ENCODE measurements at places on chromosomes 13 and 19.
A peak's percentile ranks its signal among the peaks of the same experiment; 100 is the strongest.

DNA sequence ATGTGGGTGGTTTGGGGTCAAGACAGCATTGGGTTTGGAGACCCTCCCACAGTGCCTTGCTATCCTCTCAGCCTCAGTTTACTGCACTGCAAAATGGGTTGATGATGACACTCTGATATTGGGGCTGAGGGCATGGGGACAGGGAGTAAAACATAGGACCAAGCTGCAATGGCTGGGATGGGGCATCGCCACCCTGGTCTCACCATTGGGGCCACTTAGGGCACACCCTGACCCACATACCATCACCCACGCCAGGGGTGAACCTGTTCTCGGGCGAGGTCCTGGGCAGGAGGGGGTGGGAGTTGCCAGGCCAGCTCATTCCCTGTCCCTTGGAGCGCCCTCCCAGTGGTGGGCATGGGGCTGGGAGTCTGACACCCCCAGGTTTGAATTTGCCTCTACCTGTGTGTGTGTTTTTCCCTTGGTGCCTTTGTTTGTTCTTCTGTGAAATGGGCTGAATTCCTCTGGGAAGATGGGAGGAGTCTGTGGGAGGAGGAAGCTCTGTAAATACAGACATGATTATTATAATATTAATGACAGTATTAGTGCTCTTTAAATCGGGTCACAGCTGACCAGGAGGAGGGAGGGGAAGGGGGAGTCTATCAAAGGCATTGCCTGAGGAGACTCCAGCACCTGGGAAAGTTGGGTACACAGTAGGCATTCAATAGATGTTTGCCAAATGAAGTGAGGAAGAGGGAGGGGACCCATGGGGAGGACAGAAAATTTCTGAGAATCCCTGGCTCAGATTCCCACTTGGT lies 2.2 kb upstream of the FCHO1 start:
- no peak for DNase-seq

GRCh38 chr19:50486823-50487515 lies 10.3 kb upstream of the GARIN5A start:
- DNase-seq = no peak

DNA sequence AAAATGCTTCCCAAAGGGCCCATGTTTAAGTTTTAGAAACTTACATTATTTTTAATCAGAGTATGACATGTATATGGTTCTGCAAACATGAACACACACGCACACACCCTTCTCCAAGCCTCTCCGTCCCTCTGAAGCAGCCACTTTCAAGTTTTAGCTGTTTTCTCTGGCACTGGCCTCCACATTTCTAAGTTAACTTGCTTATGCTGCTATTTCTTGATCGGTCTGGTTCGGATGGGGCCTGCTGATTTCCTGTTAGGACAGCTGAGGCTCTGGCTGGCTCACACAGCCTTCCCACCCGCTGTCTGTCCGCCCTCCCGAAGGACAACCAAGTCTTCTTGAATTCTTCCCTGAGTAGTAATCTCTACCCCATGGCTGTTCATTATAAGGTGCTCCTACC lies 4.4 kb downstream of the SPC24 start:
- no peak for DNase-seq

- no peak for DNase-seq
Measured at GRCh38 chr13:42189061-42189460, 82.9 kb upstream of the AKAP11 start.

GRCh38 chr13:98484289-98485219 lies 92.4 kb downstream of the STK24 start:
- peak; percentile 83 for DNase-seq

GRCh38 chr13:49890376-49890775 lies 45.8 kb downstream of the SPRYD7 start:
- no peak for DNase-seq

- DNase-seq = no peak
Measured at GRCh38 chr19:3045885-3046697, 16.2 kb downstream of the TLE5 start.

- DNase-seq = peak; percentile 72
Measured at GRCh38 chr19:16143399-16144215, at the start of gene HSH2D. Gene HSH2D (plus strand): TSS chr19:16143685. CDS start chr19:16148751, 5,066 bp downstream.

- DNase-seq = no peak
Measured at GRCh38 chr19:45729800-45730290, 851 bp downstream of the FBXO46 start.

DNA sequence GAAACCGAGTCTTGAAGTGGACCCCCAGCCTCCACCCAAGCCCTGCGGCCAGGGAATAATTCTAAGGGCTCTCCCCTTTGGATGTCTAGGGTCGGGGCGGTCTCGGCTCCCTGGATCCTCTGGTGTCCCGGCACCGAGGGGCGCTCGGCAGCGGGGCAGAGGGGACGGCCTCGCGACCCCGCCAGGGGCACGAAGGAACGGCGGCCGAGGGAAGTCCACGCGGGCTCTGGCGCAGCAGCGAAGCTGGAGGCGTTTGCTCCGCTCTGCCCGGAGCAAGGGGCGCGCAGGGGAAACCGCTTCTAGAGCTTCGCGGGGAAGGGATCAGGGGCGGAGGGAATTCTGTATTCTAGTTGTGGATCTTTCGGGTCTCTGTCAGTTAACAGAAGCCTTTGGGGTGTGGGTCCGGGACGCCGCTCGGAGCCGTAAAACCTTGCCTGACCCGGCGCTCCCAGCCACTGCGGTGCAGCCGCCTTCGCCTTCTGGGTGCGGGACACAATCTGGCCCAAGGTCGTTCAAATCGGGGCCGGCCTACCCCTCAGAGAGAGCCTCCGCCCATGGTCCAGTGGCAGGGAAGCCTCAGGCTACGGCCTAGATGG lies 118.2 kb downstream of the KCNRG start:
- DNase-seq = no peak

DNA sequence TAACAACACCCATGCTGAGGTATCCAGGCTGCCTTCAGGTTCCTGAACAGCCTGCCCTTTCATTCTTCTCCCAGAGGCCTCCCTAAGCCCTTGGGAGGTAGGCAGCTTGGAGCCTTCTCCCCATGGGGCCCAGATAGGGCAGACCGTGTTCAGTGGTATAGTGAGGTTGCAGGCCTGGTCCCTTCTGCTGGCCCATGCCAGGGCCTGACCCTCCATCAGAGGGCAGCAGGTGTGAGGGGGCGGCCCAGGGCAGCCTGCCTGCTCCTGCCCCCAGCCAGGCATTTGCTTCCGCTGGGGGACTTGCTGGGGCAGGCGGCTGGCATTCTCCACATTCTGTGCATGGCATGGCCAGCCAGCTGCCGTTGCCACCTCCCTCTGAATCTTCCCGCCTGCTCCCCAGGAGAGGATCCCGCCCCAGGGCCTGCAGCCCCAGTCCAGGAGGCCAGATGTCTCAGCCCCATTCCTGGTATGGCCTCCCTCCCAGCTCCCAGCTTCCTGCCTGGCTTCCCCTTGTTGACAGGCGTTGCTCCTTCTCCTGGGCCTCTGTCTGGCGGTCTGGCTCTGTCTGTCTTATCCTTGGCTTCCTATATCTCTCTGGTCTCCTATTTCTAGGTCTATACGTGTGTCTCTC lies 8.9 kb downstream of the CIC start:
- no peak for DNase-seq

DNA sequence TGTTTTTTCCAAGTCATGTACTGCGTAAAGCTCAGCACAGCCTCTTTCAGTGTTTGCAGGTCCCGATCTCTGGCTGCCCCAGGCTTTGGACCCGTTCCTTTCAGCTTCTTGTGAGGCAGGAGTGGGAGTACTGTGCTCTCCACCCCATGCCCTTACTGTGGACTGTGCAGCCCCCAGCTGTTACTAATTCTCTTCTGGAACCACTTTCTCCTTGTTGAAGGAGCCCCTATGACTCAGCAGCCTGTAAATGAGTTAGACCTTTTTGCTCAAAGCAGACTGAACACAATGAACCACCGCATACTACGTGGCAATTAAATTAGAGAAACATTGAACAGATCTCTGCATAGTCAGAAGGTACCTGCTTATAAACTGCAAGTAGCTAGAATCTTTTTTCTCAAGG lies 39.0 kb downstream of the SERTM1 start:
- no peak for DNase-seq

DNA sequence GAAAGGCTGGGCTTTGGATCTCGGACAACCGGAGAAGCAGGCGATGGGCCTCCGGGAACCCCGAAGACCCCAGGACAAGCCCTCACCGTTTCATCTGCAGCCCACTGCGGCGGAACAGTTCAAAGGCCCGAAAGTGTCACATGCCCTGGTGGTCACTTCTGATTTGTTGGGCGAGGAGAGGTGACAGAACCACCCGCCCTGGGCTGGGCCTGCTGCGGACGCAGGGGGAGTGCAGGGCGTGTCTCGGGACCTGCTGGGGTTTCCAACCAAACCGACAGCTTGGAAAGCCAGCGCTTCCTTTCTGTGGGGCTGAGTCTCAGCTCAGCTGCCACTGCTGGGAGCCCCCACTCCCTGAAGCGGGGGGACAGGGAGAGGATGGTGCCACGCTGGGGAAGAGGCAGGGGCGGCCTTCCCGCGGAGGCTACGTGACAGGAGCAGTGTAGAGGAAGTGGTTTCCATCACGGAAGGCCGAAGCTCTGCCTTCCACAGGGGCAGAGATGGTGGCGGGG lies 22.8 kb upstream of the ZBTB7A start:
- no peak for DNase-seq

- DNase-seq = no peak
Measured at GRCh38 chr19:33275933-33276619, 26.3 kb downstream of the CEBPA start.

GRCh38 chr19:49011194-49011593 lies 5.7 kb downstream of the LHB start:
- DNase-seq = no peak

GRCh38 chr19:48812094-48812929 lies 1.5 kb upstream of the BCAT2 start:
- DNase-seq = no peak

DNA sequence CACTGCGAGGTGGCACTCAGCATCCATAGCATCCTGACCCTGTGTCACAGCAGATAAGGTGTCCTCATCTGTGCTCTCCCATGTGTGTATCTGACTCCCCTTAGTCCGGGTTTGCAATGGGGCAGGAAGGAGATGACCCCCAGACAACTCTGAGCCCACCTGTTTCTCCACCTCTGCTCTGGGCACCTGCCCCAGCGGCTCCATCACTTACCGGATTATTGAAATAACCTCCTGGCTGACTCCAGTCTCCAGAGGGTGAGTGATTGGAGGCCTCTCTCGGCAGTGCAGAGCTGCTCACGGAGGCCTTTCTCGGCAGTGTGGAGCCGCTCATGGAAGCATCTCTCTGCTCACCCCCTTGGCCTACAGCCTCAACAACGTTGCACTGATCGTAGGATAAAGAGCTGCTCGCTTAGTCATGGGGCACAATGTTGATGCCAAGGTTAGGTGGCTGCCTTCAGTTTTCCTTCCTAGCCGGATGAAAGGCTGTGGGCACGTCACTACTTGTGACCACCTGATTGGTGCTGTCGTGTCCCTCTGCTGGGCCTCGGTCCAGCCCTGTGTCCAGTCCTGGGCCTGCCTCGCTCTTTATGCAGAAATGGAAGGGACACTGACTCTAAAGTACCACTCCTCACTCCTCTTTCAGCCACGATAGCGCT lies 67.6 kb downstream of the TEX29 start:
- no peak for DNase-seq

- no peak for DNase-seq
Measured at GRCh38 chr13:35387682-35388250, 88.7 kb downstream of the MAB21L1 start.

DNA sequence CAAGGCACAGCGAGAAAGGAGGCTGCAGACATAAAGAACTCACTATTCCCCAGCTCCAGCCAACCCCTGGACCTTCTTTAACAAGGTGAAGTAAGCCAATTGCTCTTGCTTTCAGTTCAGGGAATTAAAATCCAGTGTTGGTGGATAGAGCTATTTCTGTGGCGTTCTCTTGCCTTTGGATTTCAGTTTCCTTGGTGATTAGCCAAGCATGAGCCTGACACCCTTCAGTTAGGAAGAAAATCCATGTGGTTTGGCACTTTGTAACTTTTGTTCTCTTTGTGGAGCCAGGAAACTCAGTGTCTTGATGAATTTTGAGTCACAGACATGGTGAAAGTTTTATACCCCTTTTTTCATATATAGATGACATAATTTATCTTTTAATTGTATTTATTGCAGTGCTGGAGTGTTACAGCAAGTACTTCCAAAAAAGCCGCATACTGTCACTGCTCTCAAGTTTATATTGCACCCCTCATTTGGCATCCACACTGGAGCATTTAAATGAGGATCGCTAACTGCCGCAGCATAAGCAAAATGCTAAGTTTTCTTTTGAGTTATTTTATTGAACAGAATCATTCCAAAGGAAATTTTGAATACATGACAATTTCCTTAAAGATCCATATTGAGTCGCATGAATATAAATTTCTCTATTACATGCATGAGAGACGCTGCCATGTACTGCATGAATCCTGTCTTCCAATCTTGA lies 406.8 kb downstream of the MYO16 start:
- DNase-seq = no peak

- DNase-seq = no peak
Measured at GRCh38 chr13:113999618-113999910, 25.7 kb upstream of the C13orf46 start.

- DNase-seq = no peak
Measured at GRCh38 chr13:111401755-111402154, 81.3 kb downstream of the TEX29 start.

DNA sequence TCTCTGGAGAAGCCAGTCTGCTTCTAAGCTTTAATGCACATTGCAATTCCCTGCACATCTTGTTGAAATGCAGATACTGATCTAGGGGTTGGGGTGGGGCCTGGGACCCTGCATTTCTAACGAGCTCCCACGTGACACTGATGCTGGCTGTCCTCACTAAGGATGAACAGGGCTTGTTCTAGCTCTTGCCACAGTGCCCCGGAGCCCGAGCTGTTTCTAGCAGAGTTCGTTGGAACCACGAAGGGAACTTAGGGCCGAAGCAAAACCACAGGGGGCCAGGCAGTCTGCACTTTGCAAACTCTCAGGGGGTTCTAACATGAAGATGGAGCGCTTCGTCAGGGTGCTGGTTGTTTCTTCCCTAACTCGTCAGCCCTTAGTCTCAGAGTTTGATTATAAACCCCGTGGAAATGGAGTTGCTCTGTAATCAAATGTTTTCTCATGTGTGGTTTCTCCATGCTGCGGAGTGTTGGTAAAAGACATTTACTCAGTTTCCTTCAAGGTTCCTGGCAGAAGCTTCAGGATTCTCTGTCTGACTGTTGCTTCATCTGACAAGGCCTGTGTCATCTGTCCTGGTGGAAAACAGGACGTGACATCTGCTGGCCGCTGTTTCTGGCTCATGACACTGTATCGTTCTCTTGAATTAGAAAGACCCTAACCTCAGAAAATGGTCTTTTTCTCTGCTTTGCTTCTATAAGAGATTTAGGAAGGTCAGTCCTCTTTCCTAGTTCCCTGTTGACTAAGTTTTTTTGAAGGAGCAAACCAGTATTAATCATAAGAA lies 221.5 kb downstream of the TEX29 start:
- no peak for DNase-seq

DNA sequence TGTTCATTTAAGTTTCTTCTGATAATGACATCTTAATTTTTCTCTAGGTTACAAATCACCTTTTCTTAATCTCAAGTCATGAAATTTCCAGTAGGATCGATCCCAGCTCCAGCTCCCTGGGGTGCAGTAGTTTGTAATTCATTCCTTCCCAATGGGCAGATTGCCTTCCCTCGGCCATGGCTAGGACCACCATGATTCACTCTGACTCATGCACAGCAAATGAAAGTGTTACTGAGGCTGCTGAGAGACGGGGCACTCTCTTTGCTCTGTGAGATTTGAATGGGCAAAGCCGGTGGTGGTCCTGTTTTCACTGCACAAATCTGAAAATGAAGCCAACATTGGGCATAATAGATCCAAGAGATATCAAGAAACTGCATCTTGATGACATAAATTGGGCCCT lies 202.8 kb upstream of the IRS2 start:
- no peak for DNase-seq
